ENCODE measurements at places on chromosomes 1 and 21.

DNA sequence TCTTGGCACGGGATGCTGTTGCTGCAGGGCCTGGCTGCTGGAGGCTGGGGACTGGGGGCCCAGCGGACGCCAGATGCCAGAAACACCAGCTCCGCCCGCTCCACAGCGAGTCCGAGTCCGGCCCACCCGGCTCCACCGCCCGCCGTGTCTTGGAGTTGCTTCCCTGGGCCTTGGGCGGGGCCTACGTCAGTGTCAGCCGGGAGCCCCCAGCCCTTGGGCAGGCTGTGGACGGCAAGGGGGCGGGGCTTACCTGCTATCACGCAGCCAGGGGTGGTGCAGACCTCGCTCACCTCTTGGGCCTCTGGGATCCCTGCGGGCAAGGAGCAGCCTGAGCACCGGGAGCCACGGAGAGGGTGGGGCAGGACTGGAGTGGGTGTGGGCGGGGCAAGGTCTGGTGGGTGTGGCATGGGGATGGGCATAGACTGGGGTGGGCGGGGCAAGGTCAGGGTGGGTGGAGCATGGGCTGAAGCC is 21.8 kb downstream of the MMEL1 start:
- DNase-seq: peak; percentile 84

DNA sequence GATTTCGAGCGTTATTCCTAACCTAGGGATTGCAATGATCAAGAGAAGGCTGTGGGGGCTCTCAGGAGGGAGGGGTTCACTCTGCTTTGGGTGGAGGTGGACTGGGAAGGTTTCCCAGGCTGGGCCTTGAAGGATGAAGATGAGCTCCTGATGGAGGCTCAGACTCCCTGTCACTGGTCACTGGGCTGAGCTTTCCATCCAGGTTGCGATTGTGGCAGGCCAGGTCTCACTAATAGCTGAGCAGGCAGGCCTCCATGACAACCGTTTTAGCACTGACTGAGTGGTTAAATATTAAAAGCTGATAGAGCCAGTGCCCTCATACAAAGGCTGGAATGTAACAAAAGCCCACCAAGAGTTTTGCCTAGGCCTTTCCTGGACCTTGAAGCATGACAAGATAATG is 36.2 kb upstream of the EFCAB14 start:
- no peak for DNase-seq

- DNase-seq: no peak
These were observed 434.0 kb downstream of the PLA2G4A start for GRCh38 chr1:187262731-187263130.

GRCh38 chr1:30036666-30037065 is 686.7 kb downstream of the MATN1 start:
- DNase-seq: no peak

DNA sequence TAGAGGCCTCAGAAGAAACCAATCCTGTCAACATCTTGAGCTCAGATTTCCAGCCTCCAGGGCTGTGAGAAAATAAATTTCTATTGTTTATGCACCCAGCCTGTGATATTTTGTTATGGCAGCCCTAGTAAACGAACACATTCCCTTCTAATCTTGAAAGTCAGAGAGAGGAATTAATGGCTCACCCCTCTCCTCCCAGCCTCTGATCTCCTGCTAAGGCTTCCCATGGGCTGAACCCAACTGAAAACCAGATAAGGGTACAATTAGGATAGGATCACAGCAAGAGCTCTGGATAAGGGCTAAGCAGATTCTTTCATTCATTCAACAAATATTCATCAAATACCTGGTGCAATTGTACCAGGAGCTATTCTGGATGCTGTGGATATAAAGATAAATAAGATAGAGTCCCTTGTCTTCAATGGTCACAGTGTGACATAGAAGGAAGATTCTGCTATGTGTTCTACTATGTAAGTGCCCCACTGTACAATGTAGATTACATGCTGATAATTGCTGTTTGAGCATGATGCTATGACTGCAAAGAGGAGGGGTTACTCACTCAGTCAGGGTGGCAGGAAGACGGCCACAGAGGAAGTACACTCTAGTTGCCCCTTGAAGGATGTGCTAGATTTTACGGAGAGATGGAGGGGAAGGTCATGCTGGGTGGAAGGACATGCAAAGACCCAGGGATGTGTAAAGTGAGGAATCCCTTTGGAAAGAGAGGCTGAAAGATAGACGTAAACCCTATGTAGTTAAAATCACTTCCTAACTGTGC is 203.3 kb upstream of the JUN start:
- DNase-seq: no peak

GRCh38 chr21:31713973-31714740 is 17.8 kb downstream of the SCAF4 start:
- no peak for DNase-seq

- no peak for DNase-seq
These were observed 41.2 kb downstream of the GADD45A start for GRCh38 chr1:67726224-67726623.

DNA sequence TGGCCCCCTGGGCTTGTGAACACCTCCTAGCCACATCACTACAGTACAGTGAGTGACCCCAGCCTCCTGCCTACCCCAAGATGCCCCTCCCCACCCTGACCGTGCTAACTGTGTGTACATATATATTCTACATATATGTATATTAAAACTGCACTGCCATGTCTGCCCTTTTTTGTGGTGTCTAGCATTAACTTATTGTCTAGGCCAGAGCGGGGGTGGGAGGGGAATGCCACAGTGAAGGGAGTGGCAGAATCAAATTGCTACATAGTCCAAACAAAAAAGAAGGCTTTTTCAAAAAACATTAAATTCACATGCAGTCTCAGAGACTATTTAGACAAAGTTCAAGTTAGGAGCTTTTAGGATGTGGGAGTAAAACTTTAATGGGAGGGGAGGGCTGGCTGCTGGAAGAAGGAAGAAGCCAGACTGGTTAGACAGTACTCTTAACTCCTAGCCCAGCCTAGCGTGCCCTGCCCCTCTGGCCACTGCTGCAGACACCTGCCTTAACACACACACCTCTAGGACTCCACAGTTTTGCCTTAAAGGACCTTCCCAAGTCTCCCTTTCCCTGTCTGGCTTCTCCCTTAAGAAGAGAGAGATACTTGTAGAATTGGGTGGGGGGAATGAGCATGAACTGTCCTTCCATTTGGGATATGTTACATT is 9.4 kb downstream of the PEA15 start:
- no peak for DNase-seq

GRCh38 chr1:231279081-231279480 is 38.1 kb downstream of the GNPAT start:
- DNase-seq: no peak

DNA sequence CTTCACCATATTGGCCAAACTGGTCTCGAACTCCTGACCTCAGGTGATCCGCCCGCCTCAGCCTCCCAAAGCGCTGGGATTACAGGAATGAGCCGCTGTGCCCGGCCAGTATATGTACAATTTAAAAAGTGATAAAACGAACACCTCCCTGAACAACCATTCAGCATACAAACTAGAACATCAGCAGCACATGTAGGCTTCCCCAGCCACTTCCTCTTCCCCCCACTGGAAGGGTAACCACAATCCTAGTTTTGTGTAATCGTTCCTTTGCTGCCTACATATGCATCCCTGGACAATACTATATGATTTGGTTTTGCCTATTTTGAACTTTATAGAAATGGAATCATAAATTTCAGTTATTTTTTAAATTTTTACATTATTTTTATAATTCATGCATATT is 60.4 kb downstream of the DESI2 start:
- DNase-seq: no peak

DNA sequence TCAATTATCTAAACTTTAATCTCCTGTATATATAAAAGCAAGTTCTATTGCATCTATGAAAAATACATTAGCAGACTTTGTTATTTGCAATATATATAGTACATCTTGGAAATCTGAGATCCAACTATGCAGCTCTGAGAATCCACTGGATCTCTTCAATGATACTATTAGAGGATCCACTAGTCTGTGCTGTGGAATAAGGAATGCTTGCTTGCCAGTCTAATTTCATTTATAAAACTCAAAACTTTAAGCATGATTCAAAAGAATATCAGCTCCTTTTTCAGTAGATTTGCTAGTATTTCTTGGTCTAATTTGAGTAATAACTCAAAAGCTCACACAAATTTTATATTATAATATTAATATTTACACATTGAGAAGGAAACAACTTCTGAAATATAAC is 115.1 kb downstream of the SPATA6 start:
- DNase-seq: no peak

DNA sequence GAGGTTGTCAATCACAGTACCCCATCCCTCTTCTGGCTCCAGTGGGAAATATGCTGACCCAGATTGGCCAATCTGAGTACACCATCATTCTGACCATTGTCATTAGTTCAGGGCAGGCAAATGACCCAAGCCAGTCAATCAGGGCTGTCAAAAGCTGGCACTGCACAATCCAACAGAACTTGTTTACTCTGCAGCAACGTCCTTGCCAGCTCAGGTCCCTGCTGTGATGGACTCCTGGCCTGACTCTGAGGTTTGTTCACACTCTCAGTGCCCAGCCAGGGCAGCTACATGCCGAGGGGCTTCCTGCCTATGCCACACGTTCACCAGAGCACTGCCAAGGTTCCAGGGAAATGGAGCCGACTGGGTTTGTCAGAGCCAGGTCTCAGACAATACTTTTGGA is 14.7 kb upstream of the OVAAL start:
- DNase-seq: no peak

GRCh38 chr1:16116625-16117024 is 39.2 kb downstream of the EPHA2 start:
- no peak for DNase-seq

All from Peyer's patch (tissue), 4 donors.